ENCODE measurements at places on chromosomes 7 and 10.
A peak's percentile ranks its signal among the peaks of the same experiment; 100 is the strongest.

DNA sequence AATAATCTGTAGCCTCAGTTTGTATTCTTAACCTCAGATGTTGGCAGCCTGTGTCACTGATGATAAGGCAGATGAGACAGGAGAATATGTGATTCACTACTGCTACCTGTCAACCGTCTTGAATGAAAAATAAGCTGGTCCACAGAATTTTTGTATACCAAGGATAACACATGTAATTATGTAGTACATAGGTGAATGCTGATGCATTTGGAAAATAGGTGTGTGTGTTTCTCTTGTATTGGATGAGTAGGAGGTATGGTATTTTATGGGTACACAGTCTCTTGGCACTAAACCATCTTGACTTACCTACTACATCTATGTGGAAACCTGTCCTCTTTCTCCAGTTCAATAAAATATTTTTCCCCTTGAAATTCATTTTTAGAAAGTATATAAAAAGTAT is 20.7 kb upstream of the ZRANB1 start:
- H3K36me3 ChIP-seq, result peaks cover 26% of the 10 kb centered on the region
- no peak overlapping the region for H3K27ac ChIP-seq

DNA sequence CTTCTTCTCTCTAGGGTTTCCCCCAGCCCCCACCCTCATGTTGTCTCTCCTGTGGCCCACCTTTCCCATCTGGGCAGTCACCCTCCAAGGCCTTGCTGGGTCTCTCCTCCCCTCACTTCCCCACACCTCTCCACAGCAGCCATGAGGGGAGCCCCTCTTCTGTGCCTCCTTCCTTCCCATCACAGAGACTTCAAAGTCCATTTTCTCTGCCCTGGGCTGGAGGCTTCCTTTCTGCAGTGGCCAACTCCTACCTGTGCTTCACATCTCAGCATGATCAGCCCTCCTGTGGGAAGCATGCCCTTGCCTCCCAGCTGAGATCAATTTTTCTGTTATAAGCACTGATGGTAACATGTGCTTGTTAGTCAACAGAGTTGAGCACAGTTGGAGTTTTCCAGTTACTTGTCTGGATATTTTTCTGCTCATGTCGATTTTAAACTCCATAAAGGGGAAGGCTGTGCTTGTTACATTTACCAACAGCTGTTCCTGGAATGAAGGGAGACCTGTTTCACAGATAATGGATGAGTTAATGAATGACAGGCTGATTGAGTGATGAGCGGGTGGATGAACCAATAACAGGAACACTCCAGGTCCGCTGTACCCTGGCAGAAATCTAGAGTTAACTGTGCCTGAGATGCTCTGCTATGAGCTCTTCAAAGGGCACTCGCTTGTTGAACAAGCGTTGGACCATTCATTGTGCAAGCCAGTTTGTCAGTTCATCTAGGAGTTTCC is 71.4 kb upstream of the PRSS58 start:
- peaks cover 58% of the 10 kb centered on the region for H3K27me3 ChIP-seq
- no peaks in the 10 kb centered on the region for H3K36me3 ChIP-seq
- peak overlapping the region; percentile 9 for H3K27ac ChIP-seq
- H3K4me1 ChIP-seq, result peaks cover 8% of the 10 kb centered on the region
- H3K4me3 ChIP-seq, result no peak overlapping the region

DNA sequence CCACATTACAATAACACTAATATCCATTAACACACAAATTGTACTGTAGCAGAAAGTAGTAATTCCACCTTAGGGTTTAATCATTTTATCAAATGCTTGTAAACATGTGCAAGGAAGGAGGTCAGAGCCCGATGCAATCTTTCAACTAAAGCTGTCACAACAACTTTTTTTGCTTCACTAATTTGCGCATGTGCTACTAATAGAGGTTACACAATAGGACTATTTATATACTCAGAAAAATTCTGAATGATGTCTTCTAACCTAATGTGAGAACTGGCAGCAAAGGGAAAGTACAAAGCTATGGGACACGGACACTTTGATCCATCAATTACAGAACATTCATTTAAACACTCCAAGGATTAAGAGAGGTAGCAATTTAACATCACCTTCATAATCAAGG is 244.4 kb downstream of the CHCHD3 start:
- H3K4me3 ChIP-seq, result no peak overlapping the region
- H3K27ac ChIP-seq, result no peak overlapping the region
- no peaks in the 10 kb centered on the region for H3K4me1 ChIP-seq
- H3K27me3 ChIP-seq, result no peaks in the 10 kb centered on the region

DNA sequence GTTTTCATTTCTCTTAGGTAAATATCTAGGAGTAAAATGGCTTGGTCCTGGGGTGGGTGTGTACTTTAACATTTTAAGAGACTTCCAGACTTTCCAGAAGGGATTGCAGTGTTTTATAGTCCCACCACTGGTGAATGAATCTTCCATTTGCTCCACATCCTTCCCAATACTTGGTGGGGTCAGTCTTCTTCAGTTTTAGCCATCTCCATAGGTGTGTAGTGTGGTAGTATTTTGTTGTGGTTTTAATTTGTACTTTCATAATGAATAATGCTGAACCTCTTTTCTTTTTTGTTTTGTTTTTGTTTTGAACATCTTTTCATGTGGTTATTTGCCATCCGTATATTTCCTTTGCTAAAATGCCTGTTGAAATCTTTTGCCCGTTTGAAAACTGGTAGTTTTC is 86.4 kb downstream of the ANKRD61 start:
- H3K4me3 ChIP-seq, result no peak overlapping the region
- H3K27ac ChIP-seq, result no peak overlapping the region
- H3K36me3 ChIP-seq, result peaks cover 61% of the 10 kb centered on the region
- no peaks in the 10 kb centered on the region for H3K27me3 ChIP-seq
- no peak for DNase-seq

DNA sequence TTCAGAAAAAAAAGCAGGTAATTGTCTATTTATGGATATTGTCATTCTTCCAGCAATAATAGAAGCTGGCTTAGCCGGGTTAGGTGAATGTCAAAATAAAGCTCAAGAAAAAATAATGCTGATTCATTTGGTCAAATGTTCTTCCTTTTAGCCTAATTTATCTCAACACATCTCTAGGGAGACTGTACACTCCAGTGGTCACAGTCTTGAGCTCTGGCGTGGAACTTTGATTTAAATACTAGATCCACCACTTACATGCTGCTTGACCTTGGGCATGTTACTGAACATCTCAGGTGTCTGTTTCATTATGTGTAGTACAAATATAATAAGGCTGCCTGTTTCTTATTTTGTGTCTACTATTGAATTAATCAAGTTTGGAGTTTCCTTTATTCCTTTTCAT is 22.0 kb downstream of the PRTFDC1 start:
- no peak overlapping the region for H3K27ac ChIP-seq
- no peaks in the 10 kb centered on the region for H3K36me3 ChIP-seq
- H3K4me3 ChIP-seq, result no peak overlapping the region
- no peaks in the 10 kb centered on the region for H3K4me1 ChIP-seq

GRCh38 chr7:1811850-1812508 is 141.9 kb downstream of the ELFN1 start:
- H3K4me3 ChIP-seq, result no peak overlapping the region
- H3K27me3 ChIP-seq, result no peaks in the 10 kb centered on the region
- no peaks in the 10 kb centered on the region for H3K4me1 ChIP-seq
- peaks cover 6% of the 10 kb centered on the region for H3K36me3 ChIP-seq

- H3K36me3 ChIP-seq, result no peaks in the 10 kb centered on the region
- H3K4me1 ChIP-seq, result no peaks in the 10 kb centered on the region
- no peak overlapping the region for H3K27ac ChIP-seq
- no peak overlapping the region for H3K4me3 ChIP-seq
Observed at GRCh38 chr10:24857031-24857725, 95.2 kb downstream of the PRTFDC1 start.

DNA sequence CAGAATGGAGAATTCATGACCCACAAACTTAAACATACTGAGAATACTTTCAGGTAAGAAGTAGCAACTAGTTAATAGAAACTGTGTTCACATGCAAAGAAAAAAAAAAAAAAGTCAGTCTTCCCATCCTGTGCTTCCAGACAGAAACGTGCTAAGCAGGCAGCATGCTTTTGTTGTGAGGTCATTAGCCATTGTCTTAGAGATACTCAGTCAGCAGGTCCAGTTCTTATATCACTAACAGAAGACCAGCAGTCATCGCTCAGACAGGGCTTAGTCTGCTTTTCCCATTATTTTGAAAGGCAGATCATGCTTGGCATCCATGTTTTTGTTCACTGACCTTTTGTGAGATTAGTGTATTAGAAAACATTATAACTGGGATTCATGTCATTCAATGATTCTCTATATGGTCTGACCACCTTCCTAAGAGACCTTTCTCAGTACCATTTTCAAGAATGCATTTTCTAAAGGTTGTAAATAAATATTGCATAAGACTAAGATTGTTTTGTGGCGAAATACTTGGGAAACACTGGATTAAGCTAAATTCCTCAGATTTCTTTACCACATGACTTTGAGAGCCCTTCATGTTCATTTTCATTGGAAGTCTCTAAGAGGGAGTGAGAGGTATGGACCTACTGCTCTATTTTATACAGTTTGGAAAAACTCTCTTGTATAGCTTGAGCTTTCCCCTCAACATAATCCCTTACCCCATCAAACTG is 45.0 kb upstream of the AGBL3 start:
- H3K4me1 ChIP-seq, result peaks cover 16% of the 10 kb centered on the region
- no peaks in the 10 kb centered on the region for H3K36me3 ChIP-seq
- no peak for DNase-seq
- H3K27me3 ChIP-seq, result no peaks in the 10 kb centered on the region

DNA sequence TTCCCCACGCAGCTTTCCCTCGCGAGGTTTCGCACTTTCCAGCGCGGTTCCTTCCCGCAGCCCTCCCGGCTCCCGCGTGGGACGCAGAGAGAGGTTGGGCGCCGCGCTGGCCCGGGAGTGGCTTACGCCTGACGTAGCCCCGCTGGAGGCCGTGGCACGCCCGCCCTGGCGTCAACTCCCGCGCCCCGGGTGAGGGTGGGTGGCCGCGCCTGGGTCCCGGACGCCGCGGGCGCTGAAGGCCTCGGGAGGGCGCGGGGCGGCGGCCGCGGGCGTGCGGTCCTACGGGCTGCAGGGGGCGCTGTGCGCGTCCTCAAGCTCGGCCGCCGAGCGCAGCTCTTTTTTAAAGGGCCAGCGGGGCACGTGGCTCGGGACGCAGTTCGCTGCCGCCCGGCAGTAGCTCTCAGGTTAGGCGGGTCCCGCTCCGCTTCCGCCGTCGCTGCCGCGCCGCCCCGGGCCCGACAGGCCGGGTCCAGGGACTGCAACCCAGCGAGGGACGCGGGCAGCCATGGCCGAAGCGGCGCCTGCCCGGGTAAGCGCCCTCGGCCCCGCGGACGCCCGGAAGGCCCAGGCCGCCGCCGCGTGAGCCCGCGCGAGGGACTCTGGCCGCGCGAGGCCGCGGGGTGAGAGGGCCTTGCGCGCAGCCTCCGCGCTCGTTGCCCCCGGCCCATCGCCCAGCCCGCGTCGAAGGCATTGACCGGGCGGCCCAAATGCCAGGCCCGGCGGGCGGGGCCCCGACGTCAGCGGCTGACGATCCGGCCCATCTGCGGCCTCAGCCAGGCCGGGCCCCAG is at the start of gene ZNF783:
Gene ZNF783, plus strand, starts transcription at position 368 of the 789 bp plus-strand sequence. Its CDS starts 138 bp downstream, at position 506.
- H3K4me1 ChIP-seq, result peaks cover 8% of the 10 kb centered on the region
- no peaks in the 10 kb centered on the region for H3K27me3 ChIP-seq
- peaks cover 44% of the 10 kb centered on the region for H3K36me3 ChIP-seq
- peak within 1 kb of the TSS; percentile 86 for H3K4me3 ChIP-seq

- H3K4me1 ChIP-seq, result no peaks in the 10 kb centered on the region
- no peak for DNase-seq
- no peaks in the 10 kb centered on the region for H3K27me3 ChIP-seq
- no peak overlapping the region for H3K4me3 ChIP-seq
- H3K36me3 ChIP-seq, result no peaks in the 10 kb centered on the region
Observed at GRCh38 chr7:157854066-157854891, 517.5 kb downstream of the DNAJB6 start.

- DNase-seq, result peak; percentile 96
- H3K36me3 ChIP-seq, result peaks cover 53% of the 10 kb centered on the region
- H3K4me3 ChIP-seq, result peak within 1 kb of the TSS; percentile 96
- peak within 1 kb of the TSS; percentile 92 for H3K27ac ChIP-seq
- H3K4me1 ChIP-seq, result peaks cover 34% of the 10 kb centered on the region
Observed at GRCh38 chr7:29563590-29564495, at the start of gene PRR15. PRR15 (plus strand) TSS chr7:29563835; CDS start chr7:29566330, 2,495 bp downstream.

DNA sequence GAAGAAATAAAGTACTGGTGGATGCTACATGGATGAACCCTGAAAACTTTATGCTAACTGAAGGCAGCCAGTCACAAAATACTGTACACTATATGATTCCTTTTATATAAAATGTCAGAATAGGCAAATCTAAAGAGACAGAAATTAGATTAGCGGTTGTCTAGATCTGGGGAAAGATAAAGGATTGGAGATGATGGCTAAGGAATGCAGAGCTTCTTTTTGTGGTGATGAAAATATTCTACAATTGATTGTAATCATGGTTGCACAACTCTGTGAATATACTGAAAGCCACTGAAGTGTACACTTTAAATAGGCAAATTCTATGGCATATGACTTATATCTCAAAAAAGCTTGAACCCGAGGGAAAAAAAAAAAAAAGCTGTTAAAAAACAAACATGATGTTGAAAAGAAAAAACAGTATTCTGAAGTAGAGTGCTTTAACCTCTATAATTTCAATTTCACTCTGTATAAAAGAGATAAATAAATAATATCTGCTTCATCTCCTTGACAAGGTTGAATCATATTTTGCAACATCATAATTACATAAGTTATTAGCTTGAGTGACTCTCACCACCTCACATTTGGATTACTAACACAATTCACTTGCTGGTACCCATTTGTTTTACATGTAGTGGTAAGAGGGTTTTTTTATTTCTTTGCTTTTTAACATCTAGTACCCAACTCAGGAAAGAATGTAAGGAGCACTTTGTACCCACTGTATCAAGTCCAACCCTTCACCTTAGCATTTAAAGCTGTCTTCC is 2.8 kb upstream of the GNAI1 start:
- DNase-seq, result no peak
- no peaks in the 10 kb centered on the region for H3K27me3 ChIP-seq
- peaks cover 23% of the 10 kb centered on the region for H3K36me3 ChIP-seq
- H3K4me1 ChIP-seq, result peaks cover 12% of the 10 kb centered on the region
- H3K27ac ChIP-seq, result no peak overlapping the region

DNA sequence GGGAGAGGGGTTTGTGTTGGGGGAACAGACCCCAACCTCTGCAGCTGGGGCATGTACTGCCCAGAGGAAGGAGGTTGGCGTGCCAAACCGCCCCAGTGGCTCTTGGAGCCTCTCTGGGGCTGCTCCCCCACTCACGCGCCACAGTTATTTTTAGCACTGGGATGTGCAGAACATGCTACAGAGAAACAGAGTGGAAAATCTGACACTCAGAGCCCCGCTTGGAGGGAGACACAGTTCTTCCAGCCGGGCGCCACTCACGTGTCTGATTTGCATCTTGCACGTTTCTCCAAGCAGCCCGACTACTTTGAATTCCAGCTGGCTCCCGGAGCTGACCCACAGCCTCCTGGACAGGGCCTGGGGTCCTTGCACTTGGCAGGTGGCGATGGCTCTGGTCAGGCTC is 182.0 kb downstream of the RPS24 start:
- H3K27ac ChIP-seq, result no peak overlapping the region
- no peaks in the 10 kb centered on the region for H3K4me1 ChIP-seq
- peaks cover 95% of the 10 kb centered on the region for H3K27me3 ChIP-seq
- no peak for DNase-seq

GRCh38 chr10:59027975-59028655 is 148.3 kb upstream of the PHYHIPL start:
- H3K27ac ChIP-seq, result no peak overlapping the region
- H3K36me3 ChIP-seq, result no peaks in the 10 kb centered on the region
- peak; percentile 17 for DNase-seq
- H3K4me1 ChIP-seq, result peaks cover 8% of the 10 kb centered on the region
- H3K27me3 ChIP-seq, result no peaks in the 10 kb centered on the region

- no peak for DNase-seq
- no peak overlapping the region for H3K4me3 ChIP-seq
- peaks cover 30% of the 10 kb centered on the region for H3K27me3 ChIP-seq
- H3K4me1 ChIP-seq, result peaks cover 21% of the 10 kb centered on the region
Observed at GRCh38 chr10:12416344-12417050, 67.2 kb downstream of the CAMK1D start.

- peak overlapping the region; percentile 82 for H3K4me3 ChIP-seq
- H3K27me3 ChIP-seq, result no peaks in the 10 kb centered on the region
- H3K4me1 ChIP-seq, result peaks cover 39% of the 10 kb centered on the region
- peak; percentile 38 for DNase-seq
- H3K27ac ChIP-seq, result peak overlapping the region; percentile 58
Observed at GRCh38 chr10:97332591-97333350, 1.8 kb downstream of the FRAT2 start.
